ENCODE measurements at places on chromosomes 7 and 10.

DNA sequence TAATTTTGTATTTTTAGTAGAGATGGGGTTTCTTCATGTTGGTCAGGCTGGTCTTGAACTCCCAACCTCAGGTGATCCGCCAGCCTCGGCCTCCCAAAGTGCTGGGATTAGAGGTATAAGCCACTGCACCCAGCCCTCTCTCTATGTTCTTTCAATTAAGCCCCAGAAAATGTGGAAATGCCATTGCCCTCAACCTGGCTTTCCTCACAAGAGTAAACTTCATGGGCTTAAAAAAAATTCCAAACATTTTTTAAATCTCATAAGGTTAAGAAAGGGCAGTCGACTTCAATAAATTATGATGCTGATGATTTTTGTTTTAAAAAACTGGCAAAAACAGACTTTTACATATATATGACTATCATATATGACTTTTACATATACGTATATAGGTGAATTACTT, 107.6 kb downstream of the TES start:
- no peak for DNase-seq

GRCh38 chr10:44195112-44196007, 189.5 kb downstream of the CXCL12 start:
- DNase-seq = peak; percentile 31

GRCh38 chr10:120650705-120651399, 193.8 kb downstream of the PLPP4 start:
- no peak for DNase-seq

DNA sequence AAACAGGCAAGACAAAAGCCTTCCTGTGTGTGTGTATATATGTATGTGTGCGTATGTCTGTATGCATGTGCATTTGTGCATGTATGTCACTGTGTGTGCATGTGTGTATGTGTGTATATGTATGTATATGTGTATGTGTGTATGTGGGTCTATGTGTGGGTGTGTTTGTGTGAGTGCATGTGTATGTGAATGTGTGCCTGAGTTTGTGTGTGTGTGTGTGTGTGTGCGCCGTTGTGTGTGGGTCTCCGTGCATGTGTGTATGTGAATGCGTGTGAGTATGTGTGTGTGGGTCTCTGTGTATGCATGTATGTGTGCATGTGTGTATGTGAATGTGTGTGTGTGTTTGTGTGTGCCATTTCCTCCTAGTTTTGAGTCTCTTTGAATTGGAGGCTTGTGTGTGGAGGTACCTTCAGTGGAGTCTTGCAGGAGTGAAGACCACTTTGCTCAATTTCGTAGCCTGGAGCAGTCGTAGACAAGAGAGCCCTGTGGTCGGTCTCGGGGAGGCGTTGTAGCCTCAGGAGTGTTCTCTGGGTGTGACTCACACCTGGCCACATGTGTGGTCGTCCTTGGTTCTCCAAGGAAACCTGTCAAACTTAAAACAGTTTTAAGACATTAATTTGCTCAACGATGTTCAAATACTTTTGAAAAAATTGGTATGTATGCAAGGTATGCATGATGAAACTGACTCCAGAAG, 28.1 kb downstream of the INPP5A start:
- DNase-seq = no peak

DNA sequence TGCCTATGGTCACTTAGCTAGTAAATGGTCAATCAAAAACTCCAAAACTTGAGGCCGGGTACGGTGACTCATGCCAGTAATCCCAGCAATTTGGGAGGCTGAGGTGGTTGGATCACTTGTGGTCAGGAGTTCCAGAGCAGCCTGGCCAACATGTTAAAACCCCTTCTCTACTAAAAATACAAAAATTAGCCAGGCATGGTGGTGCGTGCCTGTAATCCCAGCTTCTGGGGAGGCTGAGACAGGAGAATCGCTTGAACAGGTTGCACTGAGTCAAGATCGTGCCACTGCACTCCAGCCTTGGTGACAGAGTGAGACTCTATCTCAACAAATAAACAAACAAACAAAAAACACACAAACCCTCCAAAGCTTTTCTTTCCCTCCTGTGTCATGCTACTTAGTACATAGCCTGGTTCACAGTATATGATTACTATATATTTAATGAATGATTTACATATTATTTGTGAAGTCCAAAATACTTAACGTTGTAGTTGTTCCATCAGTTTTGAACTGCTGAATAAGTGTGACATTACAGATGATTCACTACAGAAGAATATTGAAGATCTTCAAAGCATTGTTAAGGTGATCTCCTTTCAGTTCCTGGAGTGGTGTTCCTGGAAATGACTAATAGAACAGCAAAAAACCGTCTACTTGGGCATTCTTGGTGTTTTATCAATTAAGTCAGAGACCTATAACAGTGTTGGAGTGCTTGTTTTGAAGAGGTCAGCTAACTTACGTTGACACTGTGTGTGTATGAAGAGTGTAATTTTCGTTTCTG, 72.9 kb downstream of the ADK start:
- DNase-seq = peak; percentile 9

- DNase-seq = no peak
Measured at GRCh38 chr7:38743899-38744298, 112.7 kb upstream of the AMPH start.

- DNase-seq = peak; percentile 67
Measured at GRCh38 chr7:30468041-30468440, 10.5 kb downstream of the NOD1 start.

- no peak for DNase-seq
Measured at GRCh38 chr10:10475812-10476211, 541.9 kb upstream of the CELF2 start.

DNA sequence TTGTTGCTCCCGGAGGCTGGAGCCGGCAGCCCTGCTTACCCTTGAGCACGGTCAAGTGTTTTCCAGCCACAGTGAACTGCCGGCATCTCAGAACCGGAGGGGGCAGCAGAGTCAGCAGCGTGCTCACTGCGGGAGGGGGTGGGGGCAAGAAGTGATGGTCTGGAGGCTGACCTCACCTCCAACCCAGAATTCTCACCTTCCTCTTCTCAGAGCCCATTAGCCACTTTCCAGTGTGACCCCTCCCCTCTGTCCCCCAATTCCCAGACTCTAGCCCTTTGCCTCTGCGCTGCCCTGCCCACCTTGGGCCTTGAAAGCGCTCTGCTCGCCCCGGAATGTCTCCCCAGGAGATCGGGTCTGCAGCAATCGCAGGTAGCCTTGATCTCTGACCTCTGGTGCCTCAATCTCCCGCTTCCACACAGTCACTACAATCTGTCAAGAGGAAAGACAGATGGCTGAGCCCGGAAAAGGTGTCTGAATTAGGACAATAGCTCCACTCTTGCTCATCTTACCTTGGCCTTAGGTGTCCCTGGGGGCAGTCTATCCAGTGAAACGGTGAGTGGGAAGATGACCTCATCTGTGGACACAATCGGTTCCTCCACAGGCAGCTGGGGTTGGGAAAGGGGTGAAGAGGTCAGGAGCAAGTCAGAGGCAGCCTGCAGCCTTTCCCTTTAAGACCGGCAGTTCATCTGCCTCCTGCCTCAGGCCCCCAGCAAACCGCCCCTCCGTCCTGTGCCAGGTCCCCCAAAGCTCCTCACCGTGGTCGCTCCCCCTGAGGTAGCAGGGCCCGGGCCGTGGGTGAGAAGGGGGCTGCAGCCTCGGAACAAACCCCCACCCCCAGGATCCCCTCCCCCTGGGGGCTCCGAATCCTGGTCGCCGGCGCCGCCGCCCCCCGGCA, 942 bp downstream of the TRAPPC14 start:
- DNase-seq = peak; percentile 45

- no peak for DNase-seq
Measured at GRCh38 chr10:62812672-62813439, 3.3 kb downstream of the EGR2 start.

GRCh38 chr7:2644562-2645273, 12.9 kb downstream of the TTYH3 start:
- DNase-seq = no peak

DNA sequence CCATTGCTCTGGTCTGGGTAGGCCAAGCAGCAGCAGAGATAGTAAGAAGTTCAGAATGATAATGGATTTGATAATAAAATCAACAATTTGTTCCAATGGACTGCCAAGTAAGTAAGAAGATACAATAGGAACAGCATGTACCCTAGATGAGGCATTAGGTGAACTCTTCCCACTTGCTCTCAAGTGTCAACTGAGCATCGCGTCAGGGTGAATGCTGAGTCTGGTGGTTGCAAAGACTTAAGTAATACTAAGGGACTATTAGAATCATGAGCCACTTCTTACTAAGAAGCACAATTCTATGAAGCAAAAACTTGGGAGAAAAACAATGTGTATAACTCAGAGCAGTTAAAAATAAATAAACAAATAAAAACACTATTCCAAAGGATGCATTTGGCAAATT, 54.5 kb downstream of the LRRN3 start:
- no peak for DNase-seq

DNA sequence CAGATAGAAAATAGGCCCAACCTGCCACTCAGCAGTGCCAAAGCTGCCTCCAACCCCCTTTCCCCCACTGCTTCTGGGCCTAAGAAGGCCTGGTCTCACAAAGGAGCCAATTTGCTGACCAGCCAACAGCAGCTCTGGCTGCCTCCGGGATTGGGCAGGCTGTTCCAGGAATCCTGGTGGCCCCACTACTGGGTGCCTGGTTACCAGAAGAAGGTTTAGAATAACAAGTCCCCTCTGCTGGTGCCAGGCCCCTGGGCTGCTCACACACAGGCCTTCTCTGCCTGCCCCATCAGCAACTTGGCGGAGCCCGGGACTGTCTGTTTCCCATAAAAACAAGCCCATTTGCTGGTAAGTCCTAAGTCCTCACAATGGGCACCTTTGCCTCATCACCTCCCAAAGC, 1.2 kb downstream of the PHKG1 start:
- no peak for DNase-seq

- DNase-seq = no peak
Measured at GRCh38 chr10:62985807-62986600, 147.1 kb upstream of the NRBF2 start.

- DNase-seq = peak; percentile 13
Measured at GRCh38 chr10:14474656-14475055, 143.9 kb upstream of the FRMD4A start.

DNA sequence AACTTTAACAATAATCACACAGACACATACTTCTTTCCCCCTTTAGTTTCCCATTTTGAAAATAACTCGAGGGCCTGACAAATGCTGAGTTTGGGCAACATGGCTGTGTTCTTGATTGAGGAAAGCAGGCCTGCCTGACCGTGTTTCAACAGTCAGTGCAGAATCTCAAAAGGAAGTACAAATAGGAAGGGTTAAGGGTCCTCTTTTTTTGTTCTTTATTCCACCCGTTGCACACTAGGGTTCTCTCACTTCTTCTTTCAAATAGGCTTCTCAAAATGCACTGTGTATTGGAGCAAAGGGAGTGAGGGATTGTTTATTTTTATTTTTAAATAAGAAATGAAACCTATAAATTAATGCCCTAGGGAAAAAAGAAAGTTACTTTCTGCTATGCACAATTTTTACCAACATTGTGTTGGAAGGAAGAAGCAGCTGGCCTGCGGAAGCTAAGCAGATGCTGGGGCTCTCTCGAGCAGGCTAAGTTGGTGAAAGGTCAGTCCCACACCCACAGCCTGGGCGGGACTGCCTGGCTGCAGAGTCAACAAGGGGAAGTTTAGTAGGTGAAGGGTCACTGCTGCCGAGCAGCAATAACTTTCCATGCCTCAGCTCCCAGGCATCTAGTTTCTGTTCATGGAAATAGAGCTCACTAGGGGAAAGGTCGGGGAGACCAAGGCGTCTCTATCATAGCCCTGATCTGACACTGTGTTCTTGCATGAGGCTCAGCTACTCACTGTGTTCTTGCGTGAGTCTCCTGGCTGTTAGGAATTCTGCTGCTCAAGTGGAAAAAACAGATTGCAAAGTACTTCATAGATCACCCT, 12.2 kb upstream of the PDK4 start:
- peak; percentile 96 for DNase-seq

GRCh38 chr10:16478801-16479200, 42.0 kb downstream of the PTER start:
- no peak for DNase-seq

DNA sequence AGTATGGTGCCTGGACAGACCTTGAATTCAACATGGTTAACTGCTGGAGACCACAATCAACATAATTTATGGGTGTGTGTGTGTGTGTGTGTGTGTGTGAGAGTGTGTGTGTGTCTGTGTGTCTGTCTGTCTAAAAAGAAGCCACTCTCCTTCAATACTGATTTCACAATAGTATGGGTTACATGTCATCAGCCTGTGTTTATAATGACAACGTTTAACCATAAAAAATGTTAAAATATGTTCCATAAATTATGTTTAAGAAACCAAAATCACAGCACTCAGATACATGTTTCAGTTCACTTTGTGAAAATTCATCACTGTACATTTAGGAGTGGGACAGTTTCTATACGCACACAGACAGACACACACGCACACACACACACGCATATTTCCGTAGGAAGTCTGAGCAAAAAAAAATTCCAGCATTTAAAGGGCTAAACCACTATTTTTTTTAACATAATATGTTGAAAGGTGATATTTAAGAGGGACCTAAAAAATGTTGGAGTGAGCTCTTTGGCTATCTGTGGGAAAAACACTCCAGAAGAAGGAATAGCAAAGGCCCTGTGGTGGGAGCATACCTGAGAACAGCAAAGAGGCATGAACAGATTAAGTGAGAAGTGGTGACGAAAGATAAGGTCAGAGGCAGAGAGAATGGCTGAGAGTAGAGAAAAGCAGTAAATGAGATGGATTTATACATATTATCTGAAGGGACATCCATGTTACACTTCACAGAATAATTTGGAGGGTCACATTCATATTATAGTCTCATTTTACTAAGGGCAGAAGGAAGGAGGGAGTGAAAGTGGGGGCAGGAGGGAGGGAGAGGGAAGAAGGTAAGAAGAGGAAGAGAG, 10.9 kb downstream of the PDZD8 start:
- DNase-seq = peak; percentile 77

DNA sequence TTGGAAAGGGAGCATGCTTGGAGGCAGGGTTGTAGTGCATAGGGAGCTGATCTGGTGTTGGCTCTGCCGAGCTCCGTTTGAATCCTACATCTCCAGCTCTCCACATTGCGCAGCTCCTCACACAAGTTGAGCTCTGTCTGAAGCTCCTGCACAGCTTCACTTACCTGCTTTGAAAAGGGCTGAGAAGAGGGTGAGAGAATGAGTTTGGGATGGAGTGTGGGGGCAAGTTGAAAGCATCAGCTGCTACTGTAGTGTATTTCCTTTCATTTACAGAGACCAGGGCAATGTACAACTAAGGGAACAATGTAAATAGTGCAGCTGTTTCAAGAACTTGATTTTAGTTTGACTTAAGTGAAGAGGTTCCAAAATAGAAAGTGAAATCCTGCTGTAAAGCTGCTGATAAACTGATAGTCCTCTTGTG, 88.5 kb downstream of the VTI1A start:
- DNase-seq = no peak
